ENCODE measurements at places on chromosomes 3 and 15. TPM values are rescaled to one million over a fixed set of nuclear protein-coding genes. Genes with fewer than 3 reads are reported as not detected.

Gene TGM5
- total RNA-seq = not detected

Gene SENP7
- total RNA-seq = 27.7 TPM

Gene STRA6
- total RNA-seq = 25.8 TPM

Gene CLRN1
- total RNA-seq = not detected

Gene CD96
- total RNA-seq = not detected

Gene PP2D1
- not detected for total RNA-seq

Gene GRK7
- total RNA-seq = not detected

Gene XCR1
- total RNA-seq = not detected

Gene RARB
- total RNA-seq = 5.0 TPM

Gene ATP13A5
- not detected for total RNA-seq

Gene APH1B
- 13.9 TPM for total RNA-seq

Gene GP9
- not detected for total RNA-seq

Gene DPPA2
- not detected for total RNA-seq
